ENCODE measurements at places on chromosomes 2 and 18.
A peak's percentile ranks its signal among the peaks of the same experiment; 100 is the strongest.

DNA sequence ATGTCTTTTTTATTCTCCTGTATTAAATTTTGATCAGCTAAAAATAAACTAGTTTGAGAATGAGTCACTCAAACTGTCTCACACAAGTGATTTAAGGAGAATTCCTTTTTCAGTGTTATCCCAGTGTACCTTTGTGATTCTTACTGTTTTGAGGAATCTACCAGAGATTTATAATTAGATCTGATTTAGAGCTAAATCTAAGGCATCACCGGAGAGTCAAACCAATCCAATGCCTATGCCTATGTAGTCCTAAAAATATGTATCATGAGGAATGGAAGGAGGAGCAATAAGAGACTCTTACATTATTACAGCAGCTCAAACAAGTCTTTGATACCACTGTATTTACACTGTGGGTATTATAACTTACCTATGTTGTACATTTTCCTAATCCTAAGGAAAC is 63.4 kb upstream of the CYP20A1 start:
- DNase-seq, result no peak

- DNase-seq, result no peak
These were observed 22.6 kb downstream of the PCARE start for GRCh38 chr2:29051730-29052129.

DNA sequence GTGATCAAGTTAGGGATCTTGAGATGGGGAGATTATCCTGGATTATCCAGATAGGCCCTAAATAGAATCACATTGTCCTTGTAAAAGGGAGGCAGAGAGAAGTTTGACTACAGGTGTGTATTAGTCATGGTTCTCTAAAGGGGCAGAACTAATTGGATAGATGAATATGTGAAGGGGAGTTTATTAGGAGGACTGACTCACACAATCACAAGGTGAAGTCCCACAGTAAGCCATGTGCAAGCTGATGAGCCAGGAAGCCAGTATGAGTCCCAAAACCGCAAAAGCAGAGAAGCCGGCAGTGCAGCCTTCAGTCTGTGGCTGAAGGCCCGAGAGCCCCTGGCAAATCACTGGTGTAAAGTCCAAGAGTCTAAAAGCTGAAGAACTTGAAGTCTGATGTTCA is 275.8 kb downstream of the KCNS3 start:
- DNase-seq, result no peak

DNA sequence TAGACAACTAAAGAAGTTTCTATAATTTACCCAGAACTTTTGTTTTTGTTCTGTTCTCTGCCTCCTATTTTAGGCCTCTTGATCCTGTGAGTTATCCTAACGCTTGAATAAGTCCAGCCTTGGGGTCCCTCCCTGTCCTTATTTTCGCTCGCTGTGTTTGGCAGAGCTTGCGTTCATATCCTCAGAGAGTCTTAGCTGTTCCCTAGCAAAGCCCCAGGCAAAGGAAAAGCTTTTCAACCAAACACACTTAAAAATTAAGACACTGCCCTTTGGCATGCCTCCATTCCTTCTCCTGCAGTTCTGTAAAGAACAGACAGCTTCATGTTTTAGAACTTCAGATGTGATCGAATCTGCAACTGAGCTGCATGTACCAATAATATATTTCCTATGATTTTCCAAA is 517.2 kb downstream of the SUCLG1 start:
- DNase-seq, result no peak

- DNase-seq, result no peak
These were observed 462.7 kb upstream of the SPHKAP start for GRCh38 chr2:228644199-228644598.

- DNase-seq, result no peak
These were observed 200.4 kb downstream of the CTNNA2 start for GRCh38 chr2:79713131-79713785.

GRCh38 chr2:164903204-164903603 is 52.1 kb downstream of the SLC38A11 start:
- no peak for DNase-seq

- DNase-seq, result no peak
These were observed 7.7 kb upstream of the RHBDD1 start for GRCh38 chr2:226828191-226828590.

DNA sequence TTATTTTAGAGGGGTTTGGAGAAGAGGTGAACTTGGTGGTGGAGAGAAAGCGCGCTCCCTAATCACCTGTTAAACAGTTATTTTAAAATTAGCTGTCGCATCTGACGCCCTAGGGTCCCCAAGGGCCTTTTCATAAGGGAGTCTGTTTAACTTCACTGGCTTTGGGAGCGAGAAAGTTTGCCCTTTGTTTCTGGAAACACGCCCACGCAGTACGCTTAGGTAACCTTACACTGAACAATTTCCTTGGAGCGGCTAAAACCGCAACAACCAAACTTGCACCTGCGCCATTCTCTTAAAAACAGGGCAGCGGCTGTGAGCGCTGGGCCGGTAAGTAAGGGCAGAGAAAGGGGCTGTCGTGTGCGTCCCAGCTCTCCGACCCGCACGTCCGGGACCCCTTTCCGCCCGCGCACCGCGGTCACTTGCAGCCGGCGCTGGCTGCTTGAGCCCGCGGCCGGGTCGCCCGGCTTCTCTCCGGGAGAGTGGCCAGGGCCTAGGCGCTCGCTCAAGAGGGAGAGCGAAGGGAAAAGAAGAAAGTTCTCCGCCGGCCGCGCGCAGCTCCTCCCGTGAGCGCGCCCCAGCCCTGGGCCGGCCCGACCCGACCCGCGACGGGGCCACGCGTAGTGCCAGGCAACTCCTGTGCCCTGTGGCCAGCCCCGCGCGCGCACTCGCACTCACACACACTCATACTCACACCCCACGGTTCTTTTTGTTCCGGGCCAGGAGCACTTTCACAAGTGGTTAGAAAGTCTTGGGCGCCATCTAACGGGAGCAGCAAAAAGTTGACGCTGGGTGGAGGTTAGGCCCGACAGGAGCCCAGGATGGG is 19.2 kb downstream of the POU3F3 start:
- peak; percentile 29 for DNase-seq

DNA sequence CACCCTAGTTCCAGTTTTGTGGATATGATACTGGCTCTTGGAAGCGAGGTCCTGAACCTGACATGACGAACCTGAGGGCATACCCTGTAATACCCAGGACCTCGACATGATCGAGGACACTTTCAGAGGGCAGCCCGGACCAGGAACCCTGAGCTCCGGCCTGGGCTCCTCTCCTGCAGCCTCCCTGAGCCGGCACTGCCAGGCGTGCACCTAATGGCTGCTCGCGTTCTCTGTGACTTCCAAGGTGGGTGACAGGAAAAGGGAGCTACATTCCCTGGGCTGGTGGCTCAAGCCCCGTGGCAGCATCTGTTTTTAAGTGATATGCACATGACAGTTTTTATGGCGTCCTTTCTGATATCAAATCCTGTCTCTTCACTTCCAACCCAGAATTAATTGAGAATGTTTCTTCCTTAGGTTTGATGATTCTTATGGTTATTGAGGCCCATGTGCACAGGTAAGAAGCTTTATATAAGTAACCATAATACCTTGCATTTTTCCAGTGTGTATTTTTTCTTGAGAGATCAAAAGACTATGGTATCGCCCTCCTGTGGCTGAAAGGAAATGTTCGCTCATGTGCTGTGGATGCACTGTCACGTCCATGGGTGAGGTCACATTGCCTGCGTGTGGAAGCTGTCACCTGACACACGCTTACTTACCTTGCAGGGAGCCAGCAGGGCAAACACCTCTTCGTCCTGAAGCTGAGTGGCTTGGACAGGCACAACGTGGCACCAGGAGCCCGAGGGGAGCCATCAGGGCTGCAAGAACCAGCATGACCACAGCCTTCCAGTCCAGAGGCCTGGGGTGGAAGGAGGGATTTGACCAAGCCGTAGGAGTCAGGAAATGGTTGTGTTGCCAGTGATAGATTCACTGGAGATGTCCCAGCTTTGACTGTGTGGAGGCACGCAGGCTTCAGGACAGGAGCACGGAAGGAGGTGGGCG is 367.4 kb upstream of the MYT1L start:
- no peak for DNase-seq

DNA sequence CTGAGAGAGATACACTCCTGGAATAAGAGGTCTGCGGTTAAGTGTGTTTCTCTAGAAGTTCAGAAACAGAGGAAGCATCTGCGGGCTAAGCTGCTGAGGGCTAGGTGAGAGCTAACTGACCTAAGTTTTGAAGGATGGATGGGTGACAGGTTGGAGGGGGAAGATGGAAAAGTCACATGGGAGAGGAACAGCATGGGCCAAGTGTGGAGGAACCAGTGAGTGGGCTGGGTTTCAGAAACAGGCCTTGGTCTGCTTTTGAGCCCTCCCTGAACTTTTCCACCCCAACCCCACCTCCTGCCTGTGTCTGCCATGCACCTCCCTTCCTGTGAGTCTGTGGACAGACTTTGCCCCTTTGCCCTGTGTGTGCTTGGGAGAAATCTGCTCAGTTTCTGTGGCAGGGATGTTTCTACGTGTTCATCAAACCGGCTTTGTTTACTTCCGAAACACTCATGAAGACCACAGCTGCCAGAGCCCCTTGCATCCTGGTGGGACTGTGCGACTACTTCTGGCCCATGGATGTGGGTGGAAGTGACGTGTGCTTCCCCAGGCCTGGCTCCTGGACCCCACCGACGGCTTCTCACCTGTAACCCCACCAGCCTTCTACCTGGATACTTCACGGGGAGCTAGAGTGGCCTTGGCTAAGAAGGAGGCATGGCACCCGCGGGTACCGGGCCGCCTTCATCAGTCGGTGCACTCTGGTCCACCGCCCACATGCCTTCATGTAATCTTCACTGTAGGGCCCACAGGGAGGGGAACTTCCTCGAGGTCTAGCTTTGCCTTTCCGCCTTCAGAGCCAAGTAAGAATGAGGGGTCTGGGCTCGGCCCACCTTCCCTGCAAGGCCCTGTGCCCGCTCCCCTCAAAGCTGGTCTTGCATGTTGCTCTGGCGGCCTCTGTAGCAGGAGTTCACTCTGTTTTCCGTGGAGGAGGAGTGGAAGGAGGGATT is 1.4 kb upstream of the HPCAL1 start:
- DNase-seq, result no peak

- no peak for DNase-seq
These were observed 36.7 kb downstream of the SP140 start for GRCh38 chr2:230262246-230262645.

- DNase-seq, result no peak
These were observed 137.9 kb downstream of the MGAT5 start for GRCh38 chr2:134391751-134392160.

GRCh38 chr2:202157211-202157990 is 81.0 kb downstream of the SUMO1 start:
- no peak for DNase-seq

GRCh38 chr18:58303363-58303762 is 259.3 kb downstream of the NEDD4L start:
- DNase-seq, result no peak

Data from left ventricle myocardium inferior (tissue), 1 donor.